Karpas-422 (cell line): ENCODE measurements at places on chromosomes 2 and 18.

GRCh38 chr2:682226-682625, 5.0 kb upstream of the TMEM18 start:
- no peak overlapping the region for H3K27ac ChIP-seq
- no peaks in the 10 kb centered on the region for H3K27me3 ChIP-seq
- H3K4me1 ChIP-seq, result peaks cover 13% of the 10 kb centered on the region
- no peak overlapping the region for H3K4me3 ChIP-seq
- peaks cover 30% of the 10 kb centered on the region for H3K36me3 ChIP-seq

GRCh38 chr2:172079838-172080640, 5.3 kb upstream of the DLX1 start:
- no peak for DNase-seq
- no peak overlapping the region for H3K27ac ChIP-seq

DNA sequence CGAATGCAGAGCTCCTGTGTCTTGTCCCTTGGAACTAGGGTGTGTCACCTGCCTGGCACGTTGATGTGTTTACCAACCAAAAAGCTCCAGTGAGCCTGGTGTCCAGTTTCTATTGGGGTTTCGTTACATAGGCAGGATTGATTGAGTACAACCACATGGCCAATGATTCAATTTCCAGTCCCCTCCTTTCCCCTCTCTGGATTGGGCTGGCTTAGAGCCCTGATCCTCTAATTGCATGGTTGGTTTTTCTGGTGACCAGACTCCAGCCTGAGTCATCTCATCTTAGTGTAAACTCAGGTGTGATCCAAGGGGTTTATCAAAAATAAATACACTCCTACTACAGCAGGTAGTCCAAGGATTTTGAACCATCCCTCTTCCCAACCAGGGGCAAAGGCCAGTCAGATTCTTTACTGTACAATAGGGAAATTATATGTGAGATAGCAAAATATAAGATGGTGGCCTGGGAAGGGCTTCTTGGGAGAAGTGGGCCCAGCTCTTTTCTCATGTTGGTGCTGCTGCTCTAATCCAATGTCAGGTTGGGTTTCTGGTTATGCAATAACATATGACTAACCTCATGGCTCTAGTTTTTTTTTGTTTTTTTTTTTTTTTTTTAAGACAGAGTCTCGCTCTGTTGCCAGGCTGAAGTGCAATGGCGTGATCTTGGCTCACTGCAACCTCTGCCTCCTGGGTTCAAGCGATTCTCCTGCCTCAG, 64.7 kb upstream of the MGAT5 start:
- no peak overlapping the region for H3K27ac ChIP-seq
- no peak overlapping the region for H3K4me3 ChIP-seq
- H3K36me3 ChIP-seq, result no peaks in the 10 kb centered on the region
- no peaks in the 10 kb centered on the region for H3K27me3 ChIP-seq

DNA sequence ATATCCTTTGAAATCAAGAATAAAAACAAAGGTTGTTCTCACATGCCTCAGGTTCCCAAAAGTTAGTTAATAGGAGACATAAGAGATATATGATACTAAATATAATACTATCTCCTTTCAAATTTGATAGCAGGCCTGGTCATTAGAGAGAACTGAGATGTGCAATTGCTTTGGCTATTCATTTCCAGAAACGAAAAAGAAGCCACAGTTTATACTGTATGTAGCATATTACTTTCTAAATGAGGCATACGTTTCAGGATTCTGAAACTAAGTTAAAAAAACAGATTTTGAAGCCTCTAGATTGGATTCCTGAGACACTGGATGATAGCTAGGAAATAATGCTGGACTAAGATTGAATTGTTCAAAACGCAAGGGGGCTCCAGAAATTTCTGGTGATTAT, 7.1 kb downstream of the PPP1R1C start:
- no peaks in the 10 kb centered on the region for H3K27me3 ChIP-seq
- H3K4me1 ChIP-seq, result peaks cover 20% of the 10 kb centered on the region
- DNase-seq, result no peak
- no peaks in the 10 kb centered on the region for H3K36me3 ChIP-seq

DNA sequence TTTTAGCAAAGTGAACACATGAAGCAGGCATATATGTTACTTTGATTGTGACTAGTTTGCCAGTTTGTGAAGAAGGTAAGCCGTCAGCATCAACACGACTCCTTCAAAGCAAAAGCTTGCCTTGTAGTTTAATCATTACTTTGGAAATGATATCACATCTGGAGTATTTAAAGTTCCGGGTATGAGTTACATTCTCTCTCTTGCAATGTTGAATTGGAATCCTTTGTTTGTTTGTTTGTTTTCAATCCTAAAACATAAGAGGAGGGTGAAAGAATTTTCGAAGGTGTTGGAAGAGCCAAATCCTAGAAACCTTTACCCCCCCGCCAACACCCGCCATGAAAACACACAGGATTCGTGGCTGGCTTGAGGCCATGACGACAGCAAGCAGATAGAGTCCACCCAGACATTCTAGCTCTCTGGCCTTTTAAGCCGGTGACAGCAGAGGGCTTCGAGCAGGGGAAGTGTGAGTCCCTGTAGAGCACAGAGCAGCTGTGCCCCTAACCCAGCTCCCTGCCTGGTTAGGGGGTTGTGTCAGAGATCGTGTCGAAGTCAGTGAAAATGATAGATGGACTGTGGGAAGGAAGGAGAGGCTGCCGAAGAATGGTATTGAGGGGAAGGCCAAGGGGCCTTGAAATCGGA, 103.8 kb upstream of the SMIM21 start:
- H3K36me3 ChIP-seq, result no peaks in the 10 kb centered on the region
- H3K4me3 ChIP-seq, result no peak overlapping the region
- H3K4me1 ChIP-seq, result no peaks in the 10 kb centered on the region
- DNase-seq, result no peak
- H3K27me3 ChIP-seq, result peaks cover 3% of the 10 kb centered on the region; the same call in 1 of the 2 replicates
